A549 treated with DMSO at 1 μM for 4 hours (cell line): ENCODE measurements at places on chromosomes 5 and 9. TPM values are rescaled to one million over a fixed set of nuclear protein-coding genes. Genes with fewer than 3 reads are reported as not detected.

The IFNK gene
- total RNA-seq, result not detected in 5 replicates

The TAF11L5 gene
- total RNA-seq, result not detected in 5 replicates

The FAM200C gene
- total RNA-seq, result 1.3 to 2.7 TPM (median 2.5 TPM) in 5 replicates

The LEAP2 gene
- 0.55 to 1.5 TPM (median 1.1 TPM) in 5 replicates for total RNA-seq

The RETREG1 gene
- 1.7 to 3.0 TPM (median 1.8 TPM) in 5 replicates for total RNA-seq

The ANXA2R gene
- 1.9 to 3.0 TPM (median 2.4 TPM) in 5 replicates for total RNA-seq

The GRAMD2B gene
- total RNA-seq, result 0.60 to 1.2 TPM (median 0.95 TPM) in 5 replicates
